Upper lobe of right lung (tissue), 1 donor: ENCODE measurements at places on chromosomes 5 and 9. TPM values are rescaled to one million over a fixed set of nuclear protein-coding genes. Genes with fewer than 3 reads are reported as not detected.

DNA sequence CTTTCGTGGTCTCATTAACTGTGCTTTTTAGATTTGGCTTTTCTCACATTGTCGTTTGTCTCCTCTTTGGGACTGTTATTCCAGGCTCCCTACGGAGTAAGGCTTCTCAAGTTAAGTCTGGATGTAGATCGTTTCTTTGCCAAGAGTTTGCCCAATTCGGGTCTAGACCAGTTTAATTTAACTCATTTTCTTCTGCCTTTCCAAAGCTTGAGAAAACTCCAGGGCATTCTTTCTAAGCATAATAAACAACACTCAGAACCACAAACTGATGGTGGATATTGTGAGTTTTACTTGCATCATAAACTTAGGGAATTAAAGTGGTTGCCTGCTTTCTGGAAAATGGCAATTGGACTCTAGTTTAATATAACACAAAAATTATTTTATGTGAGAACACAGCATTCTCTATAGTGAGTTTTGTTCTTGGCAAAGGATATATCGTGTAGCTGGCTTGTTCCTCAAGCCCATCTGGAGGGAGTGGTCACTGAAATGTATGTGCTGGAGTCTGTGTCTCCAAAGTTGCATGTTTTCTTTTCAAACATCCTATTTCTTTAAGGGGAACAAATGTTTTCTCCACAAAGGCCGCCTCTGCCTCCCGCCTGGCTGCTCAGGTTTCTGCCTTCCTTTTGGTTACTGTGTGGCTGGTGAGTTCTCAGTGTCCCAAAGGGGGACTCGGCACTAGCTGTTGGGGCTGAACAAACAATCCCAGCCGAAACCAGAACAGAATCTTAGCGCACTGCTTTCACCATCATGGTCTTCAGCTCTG, 211.3 kb upstream of the FBN2 start:
- H3K27me3 ChIP-seq, result no peaks in the 10 kb centered on the region
- no peaks in the 10 kb centered on the region for H3K4me1 ChIP-seq
- DNase-seq, result no peak
- no peak overlapping the region for H3K4me3 ChIP-seq

The HAPLN1 gene
- 0.12 TPM for total RNA-seq

DNA sequence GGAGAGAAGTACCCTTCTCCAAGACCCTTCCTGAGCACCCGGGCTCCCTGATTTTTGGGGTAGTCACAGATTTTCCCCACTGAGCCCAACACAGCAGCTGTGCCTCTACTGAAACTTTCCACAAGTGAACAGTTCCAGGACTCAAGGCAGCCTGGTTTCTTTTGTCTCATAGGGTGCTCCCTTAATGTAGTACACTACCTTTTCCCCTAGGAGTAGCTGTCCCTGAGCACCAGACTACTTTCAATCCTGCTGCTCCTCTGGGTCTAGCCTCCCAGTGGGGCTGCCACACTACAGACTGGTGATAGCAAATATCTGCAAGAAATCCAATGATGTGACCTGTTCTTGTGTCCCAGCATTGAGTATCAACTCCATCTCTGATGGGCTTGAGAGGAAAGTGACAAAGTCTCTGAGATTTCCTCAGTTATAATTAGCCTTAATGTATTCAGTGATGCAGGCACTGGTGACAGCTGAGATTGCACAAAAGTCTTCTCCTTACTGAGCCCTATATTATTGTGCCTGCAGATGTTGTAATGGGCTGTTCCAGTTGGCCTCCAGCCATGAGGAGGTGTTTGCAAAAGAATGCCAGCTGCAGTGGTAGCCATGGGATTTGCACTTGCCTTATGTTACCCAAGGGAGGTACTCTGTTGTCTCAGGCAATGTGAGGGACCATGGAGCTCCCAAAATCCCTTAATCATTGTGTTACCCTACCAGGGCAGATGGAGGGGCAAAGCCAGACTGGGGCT, 1802.5 kb downstream of the EFNA5 start:
- H3K27ac ChIP-seq, result no peak overlapping the region
- no peaks in the 10 kb centered on the region for H3K27me3 ChIP-seq
- no peaks in the 10 kb centered on the region for H3K4me1 ChIP-seq
- no peak overlapping the region for H3K4me3 ChIP-seq
- H3K36me3 ChIP-seq, result no peaks in the 10 kb centered on the region

The PCDHB7 gene
- total RNA-seq, result 2.8 TPM

DNA sequence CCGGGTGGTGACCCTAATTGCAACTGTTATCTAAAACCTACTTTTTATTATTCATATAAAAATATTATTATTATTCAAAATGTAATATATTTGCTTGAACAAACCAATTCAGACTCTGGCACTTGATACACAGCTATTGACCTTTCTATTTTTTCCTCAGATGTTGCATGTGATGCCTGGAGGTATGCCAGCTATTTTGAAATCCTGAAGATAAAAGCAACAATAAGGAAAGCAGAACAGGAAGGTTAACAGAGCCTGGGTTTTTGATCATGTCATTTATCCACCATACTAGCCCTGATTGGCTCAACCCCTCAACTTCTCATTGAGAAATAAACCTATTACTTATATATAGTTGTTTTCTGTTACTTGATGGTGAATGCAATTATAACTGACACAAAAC, 340.9 kb upstream of the KIF2A start:
- H3K4me3 ChIP-seq, result no peak overlapping the region
- H3K27ac ChIP-seq, result no peak overlapping the region
- no peak for DNase-seq
- H3K36me3 ChIP-seq, result no peaks in the 10 kb centered on the region
- peaks cover 6% of the 10 kb centered on the region for H3K4me1 ChIP-seq

GRCh38 chr5:54455413-54456157, at the start of gene HSPB3:
HSPB3 (plus strand) TSS chr5:54455699; CDS start chr5:54455790, 91 bp downstream.
- H3K4me3 ChIP-seq, result no peak within 1 kb of the TSS
- H3K36me3 ChIP-seq, result no peaks in the 10 kb centered on the region
- DNase-seq, result no peak
- H3K27me3 ChIP-seq, result no peaks in the 10 kb centered on the region

GRCh38 chr9:16023446-16023845, 470.6 kb downstream of the CCDC171 start:
- H3K27me3 ChIP-seq, result no peaks in the 10 kb centered on the region
- no peak for DNase-seq
- no peaks in the 10 kb centered on the region for H3K4me1 ChIP-seq

GRCh38 chr5:81194633-81195334, 38.3 kb upstream of the CKMT2 start:
- no peaks in the 10 kb centered on the region for H3K27me3 ChIP-seq
- H3K27ac ChIP-seq, result no peak overlapping the region
- H3K36me3 ChIP-seq, result no peaks in the 10 kb centered on the region
- no peak overlapping the region for H3K4me3 ChIP-seq
